Bone marrow (tissue), 2 donors: ENCODE measurements at places on chromosomes 6 and 20.

DNA sequence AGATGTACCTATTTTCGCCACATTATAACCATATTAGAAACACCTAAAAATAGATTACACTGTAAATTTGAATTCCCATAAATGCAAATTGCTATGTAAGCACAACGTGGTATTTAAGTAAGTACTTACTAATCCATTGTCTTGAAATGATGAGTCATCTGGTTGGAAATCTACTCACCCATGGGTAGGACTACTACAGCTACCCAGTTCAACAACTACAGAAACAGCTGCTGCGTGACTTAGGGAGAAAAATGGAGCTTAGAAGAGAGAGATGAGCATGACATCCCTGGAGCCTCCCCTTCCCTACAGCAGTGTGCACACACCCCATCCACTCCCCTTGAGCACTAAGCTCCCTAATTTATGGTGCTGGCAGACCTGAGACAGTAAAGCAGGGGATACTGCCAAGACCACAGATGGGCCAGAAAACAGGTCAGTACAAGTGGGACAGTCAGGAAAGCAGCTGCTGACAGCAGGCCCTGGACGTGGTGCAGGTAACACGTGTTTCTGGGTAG, 26.9 kb downstream of the RRAGD start:
- DNase-seq, result no peak

- no peak for DNase-seq
These were observed 23.8 kb upstream of the FAM217A start for GRCh38 chr6:4102687-4103244.

DNA sequence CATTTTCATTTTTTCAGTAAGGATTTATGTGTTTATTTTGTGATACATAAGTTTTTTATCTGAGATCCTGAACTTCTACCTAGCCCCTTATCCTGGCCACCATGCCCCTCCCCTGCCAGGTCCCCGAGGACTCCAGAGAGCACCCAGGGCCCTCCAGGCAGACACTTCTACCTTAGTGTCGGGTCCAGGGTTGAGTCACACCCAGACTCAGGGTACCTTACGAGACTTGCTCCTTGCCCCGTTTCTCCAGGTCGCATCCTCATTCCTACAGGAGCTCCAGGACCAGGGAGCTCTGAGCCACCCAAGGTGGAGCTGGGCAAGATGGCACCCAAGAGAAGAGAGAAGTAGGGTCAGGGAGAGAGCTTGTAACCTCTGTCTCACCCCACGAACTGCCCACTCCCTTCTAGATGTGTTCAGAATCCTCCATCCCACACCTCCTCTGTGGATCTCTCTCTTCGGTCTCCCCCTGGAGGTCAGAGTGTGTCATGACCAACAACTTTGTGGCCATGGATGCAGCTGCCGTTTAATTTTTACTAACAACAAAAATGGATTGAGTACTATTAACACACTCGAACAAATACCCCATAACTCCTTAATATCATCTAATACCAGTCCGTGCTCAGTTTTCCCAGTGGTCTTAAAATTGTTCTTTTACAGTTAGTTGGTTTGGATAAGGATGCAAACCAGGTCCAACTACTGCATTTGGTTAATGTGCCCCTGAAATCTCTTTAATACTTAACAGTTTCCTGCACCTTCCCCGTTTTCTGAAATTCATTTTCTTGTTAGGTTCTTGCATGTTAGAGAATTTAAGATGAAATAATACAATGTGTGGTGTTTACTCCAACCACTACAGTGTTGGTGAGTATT, 130.6 kb upstream of the INSM1 start:
- no peak for DNase-seq

DNA sequence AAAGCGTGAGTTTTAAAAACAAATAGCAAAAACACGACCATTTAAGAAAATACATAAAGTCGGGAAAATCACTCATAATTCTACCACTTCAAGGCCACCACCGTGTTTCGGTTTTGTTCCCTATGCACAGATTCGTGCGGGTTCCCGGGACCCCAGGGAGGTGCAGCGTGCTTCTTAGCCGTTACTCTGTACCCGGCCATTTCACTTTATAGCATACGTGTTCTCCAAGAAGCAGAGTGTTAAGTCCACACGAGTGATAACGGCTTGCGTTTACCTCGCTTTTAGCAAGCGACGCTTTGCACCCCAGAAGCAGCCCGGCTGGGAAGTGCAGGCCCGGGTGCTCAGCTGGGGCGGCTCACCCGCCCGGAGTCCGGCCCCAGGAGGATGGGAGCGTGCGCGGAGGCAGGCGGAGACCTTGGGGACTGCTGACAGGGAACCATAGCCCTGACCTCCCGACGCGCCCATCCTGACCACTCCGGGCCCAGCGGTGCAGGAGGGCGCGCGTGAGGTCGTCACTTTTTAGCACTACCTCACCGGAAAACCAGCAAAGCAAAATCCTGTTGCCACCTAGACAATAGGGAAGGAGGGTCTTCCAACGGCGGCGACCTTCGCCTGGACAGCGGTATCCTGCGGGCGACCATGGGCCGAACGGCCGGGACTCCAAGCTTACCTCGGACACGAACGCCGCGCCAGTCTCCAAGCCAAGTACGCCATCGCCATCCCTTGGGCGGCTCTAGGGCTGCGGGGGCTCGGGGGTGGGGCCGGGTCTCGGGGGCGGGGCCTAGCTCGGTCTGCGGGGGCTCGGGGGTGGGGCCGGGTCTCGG, at the start of gene ECI2:
Gene ECI2, minus strand, starts transcription at position 735 of the 824 bp plus-strand sequence. Its CDS starts 15 bp downstream, at position 720.
- peak; percentile 9 for DNase-seq

- peak; percentile 2 for DNase-seq
These were observed 24.7 kb upstream of the BLCAP start for GRCh38 chr20:37552415-37552814.

- no peak for DNase-seq
These were observed 69.5 kb upstream of the FABP7 start for GRCh38 chr6:122709922-122710512.

GRCh38 chr20:24831232-24831631, 117.8 kb upstream of the CST7 start:
- DNase-seq, result no peak

DNA sequence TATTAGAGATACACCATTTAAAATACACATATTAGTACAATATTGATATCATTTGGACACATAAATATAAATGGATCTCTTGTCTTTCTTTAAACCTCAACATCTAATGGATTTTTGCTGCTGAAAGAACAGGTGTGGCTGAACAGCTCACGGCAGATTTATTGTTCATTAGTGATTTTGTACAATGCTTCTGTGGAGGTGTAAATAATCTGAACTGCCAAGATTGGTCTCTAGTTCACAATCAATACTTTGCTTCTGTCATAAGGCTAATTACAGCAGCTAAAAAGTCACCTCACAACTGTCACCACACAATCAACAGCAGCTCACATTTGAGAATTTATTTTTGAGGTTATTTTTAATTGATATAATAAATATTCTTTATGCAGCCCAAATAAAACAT, 162.0 kb upstream of the SIM1 start:
- DNase-seq, result no peak

GRCh38 chr6:72422171-72422570, 199.7 kb upstream of the KCNQ5 start:
- DNase-seq, result no peak

- DNase-seq, result no peak
These were observed 37.3 kb downstream of the TRAM2 start for GRCh38 chr6:52539607-52540006.

- DNase-seq, result peak; percentile 46
These were observed 2.9 kb upstream of the HIVEP1 start for GRCh38 chr6:12009180-12009685.

GRCh38 chr6:38116248-38116647, 296.7 kb downstream of the ZFAND3 start:
- DNase-seq, result no peak
